ENCODE measurements at places on chromosomes 1 and 21.

- no peak for DNase-seq
Measured at GRCh38 chr1:112698366-112699310, 8.3 kb downstream of the RHOC start.

GRCh38 chr1:104084380-104084779, 334.7 kb downstream of the AMY1C start:
- DNase-seq = no peak

DNA sequence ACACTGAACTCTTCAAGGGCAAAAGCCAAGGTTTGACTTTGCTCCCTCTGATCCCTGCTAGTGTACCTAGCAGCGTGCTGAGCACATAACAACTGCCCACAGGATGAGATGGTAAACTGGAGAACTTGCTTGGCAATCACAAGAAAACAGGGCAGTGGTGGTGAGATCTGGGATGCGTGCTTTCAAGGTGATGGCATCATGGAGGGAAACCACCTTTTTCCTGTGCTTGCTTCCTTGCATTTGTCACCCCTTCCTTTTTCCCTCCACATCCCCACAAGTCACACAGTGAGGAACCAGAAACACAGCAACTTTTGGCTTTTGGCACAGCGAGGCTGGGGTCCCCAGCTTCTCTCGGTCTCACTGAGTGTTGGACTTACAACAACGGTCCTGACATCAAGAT, 31.4 kb upstream of the BECN2 start:
- DNase-seq = no peak

GRCh38 chr1:119745034-119745433, 23.7 kb downstream of the HMGCS2 start:
- DNase-seq = no peak

GRCh38 chr1:29884740-29885139, 648.4 kb downstream of the PTPRU start:
- DNase-seq = peak; percentile 16

DNA sequence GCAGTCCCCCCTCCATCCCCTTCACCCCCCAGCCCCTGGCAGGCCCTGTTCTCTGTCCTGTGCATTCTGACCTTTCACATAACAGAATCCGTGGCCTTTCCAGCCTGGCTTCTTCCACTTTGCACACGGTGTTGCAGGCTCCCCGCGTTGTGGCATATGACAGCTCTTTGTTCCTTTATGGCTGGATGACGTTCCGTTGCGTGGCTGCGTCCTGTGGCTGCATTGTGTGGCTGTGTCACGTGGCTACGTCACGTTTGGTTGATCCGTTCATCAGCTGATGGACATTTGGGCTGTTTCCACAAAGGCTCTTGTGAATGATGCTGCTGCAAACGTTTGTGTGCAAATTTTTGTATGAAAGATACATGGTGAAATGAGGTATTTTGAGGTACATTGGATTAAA, 53.3 kb downstream of the PDE9A start:
- DNase-seq = no peak

DNA sequence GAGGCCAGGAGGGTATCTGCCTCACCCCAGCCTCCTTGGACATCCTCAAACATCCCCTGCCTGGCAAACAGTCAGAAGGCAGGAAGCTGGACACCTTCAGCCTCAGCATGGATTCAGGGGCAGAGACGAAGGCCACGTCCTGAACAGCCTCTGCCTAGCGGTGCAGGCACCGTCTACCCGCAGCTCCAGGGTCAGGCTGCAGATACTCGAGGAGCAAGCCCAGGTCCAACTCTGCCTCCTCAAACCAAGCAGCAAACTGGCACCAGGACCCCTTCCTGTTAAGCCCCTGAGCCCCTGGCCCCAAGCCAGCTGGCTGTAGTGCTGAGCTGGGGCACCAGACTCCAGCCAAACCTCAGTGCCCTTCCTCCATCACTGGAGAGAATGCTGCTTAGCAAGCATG, 494.7 kb downstream of the NPHP4 start:
- DNase-seq = no peak

DNA sequence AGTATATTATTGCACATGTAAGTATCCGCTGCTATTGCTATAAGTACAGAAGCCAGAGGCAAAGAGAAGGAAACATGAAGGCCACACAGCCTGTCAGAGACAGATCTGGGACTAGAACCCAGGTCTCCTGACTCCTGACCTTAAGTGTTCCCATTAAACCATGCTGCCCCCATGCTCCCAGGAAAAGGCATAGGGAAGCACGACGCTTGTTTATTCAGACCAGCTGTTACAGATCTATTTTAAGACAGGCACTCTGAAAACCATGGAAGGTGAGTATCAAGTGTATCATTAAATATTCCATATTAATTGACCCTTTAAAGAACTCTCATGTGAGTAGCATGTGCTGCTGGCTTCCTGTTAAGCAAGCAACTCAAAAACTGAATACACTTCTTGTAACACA, 11.4 kb downstream of the VAV3 start:
- DNase-seq = no peak

GRCh38 chr1:11098931-11099309, 749 bp downstream of the EXOSC10 start:
- no peak for DNase-seq
